HFFc6 (cell line): ENCODE measurements at places on chromosomes 7 and 10.

DNA sequence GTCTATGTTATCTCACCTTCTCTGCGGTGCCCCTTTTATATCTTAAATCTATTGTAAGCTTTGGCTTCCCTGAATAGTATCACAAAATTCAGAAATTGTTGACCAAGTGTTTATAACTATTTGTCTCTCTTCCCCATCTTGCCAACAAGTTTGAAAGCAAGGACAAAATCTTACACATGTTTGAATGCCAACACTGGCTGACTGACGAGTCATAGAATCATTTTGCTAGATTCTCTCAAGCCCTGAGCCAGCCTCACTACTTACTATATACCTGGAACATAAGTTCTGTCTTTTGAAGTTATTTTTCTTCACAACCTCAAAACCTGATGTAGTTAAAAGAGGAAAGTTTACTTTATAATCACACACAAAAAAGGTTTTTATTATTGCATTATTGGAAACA is 700.7 kb downstream of the PHTF2 start:
- DNase-seq, result peak; percentile 35

DNA sequence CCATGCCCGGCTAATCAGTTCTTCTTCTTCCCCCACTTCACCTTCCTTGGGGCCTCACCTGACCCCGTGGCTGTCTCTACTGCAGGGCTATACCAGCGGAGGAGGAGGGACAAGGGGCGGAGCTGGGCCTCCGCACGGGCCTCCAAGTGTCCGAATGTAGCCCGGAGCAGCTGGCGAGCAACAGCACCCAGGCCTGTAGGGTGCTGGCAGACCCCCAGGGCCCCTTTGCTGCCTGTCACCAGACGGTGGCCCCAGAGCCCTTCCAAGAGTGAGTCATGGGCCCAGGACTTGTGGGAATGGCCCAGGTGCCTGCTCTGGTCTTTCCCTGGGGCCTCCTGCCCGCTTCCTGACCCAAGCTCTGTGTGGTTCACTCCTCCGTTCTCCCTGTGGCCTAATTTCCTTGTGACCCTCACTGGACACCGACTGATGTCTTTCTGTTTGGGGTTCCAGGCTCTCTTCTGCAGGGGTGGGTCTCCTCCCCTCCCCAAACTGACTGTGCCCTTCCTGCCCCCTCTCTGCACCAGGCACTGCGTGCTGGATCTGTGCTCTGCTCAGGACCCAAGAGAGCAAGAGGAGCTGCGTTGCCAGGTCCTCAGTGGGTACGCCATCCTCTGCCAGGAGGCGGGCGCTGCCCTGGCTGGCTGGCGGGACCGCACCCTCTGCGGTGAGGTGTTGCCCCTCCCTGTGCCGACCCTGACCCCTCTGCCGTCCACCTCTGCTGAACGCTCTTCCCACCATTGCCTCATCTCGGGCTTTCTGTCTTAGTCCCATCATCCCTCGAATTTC is 35.2 kb downstream of the EPHB4 start:
- DNase-seq, result no peak

- DNase-seq, result no peak
These were observed 24.5 kb downstream of the UNCX start for GRCh38 chr7:1257221-1257620.

DNA sequence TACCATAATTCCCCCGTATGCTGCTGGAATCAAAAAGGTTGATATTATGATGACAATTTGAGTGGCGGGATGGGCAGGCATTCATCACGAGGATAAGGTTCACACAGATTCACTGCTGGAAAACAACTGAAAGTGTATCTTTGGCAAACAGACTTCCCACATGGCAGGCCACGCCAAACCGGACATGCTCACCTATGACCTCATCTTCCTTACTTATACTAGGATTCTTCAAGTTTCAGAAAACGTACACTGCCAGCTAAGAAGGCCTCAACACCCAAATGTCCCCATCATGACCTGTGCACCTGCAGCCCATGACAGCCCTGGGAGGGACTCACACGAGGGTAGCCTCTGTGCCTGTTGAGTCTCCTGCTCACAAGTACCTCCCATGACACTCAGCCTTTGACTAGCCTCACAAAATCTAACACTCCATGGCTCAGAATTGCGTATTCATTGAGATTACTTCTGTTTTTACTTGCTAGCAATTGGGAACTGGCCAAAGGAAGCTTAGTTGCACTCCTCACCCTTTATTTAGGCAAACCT is 259.0 kb upstream of the GHITM start:
- no peak for DNase-seq

GRCh38 chr10:70666960-70667798 is 5.1 kb upstream of the ADAMTS14 start:
- DNase-seq, result no peak

DNA sequence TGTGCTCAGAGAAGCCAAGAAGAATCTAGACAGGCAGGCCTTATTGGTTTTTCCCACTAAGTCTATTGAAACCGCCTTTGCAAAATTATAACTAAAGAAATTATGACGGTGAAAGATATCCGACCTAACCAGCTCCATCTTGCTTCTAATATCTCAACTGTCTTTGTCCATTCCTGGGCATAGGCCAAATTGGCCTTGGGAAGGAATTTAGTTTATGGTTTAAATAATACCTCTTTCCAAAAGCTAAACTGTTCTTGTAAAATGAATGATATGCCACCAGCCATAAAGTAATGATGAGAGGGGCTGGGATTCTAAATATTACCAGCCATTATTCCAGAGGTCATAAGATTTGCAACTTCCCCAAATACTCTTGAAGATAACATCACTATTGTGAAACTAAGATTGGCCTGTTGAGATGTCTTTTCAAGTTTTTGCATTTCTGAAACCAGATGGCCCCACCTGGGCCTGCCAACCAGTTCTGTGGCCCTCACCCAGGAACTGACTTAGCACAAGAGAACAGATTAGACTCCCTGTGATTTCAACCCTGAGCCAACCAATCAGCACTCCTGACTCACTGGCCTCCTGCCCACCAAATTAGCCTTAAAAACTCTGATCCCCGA is 41.2 kb upstream of the SLC35G1 start:
- no peak for DNase-seq

DNA sequence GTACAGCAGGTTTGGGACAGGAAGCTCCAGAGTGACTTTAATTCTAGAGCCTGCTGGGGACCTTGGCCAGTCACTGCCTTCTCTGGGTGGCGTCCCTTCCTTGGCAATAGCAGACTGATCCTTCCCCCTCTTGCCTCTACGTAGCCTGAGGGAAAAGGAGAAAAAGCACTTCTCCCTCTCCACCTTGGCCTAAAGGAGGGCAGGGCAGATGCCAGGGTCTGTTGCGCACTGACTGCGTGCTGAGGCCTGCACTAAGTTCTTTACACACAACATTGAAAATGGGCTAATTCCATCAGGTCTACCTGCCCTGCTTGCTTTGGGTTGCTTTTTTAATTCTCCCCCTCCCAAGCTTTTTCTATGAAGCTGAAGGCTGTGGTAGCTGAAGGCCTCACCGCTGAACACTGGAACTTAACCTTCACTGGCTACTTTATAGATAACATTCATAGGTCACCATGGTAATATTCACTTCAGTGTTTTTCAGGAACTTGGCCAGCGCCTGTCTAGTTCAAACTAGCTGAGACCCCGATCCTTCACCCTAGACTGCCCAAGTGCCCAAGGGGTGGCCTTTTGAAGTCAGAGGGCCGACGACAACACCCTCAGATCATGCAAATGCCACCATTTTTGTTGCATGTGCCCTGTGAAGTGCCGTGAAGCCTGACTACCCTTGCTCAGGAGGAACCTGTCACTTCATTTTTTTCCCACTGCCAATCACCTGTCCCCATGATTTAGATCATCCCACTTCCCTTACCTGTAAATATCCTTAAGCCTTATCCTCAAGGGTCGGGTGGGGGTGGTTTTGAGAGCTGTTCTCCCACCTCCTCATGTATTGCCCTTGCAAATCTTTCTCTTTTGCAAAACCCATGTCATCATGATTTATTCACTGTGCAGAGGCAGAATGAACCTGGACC is 28.7 kb downstream of the PRF1 start:
- DNase-seq, result no peak

- no peak for DNase-seq
These were observed 27.4 kb downstream of the PILRA start for GRCh38 chr7:100400656-100401055.

GRCh38 chr7:17401791-17402627 is 103.6 kb downstream of the AHR start:
- no peak for DNase-seq

DNA sequence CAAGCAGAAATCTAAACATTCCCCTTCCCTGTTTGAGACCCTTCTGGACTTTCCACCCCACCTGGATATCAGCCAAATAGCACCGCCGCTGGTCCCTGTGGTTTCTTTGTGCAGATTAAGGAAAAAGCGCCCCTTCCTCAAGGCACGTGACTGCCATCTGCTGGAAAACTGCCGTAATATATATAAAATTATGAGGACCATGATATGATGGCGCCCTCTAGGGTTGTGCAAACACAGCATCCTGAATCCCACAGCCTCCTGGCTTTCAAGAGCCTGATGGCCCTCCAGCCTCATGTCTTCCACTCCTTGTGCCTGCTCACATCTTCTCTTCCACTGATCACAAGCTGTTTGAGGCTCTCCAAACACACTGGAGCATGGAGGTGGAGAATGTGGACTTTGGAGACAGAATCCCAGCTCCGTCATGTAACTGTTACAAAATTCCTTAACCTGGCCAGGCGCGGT is 121.3 kb downstream of the MYL10 start:
- DNase-seq, result peak; percentile 49

DNA sequence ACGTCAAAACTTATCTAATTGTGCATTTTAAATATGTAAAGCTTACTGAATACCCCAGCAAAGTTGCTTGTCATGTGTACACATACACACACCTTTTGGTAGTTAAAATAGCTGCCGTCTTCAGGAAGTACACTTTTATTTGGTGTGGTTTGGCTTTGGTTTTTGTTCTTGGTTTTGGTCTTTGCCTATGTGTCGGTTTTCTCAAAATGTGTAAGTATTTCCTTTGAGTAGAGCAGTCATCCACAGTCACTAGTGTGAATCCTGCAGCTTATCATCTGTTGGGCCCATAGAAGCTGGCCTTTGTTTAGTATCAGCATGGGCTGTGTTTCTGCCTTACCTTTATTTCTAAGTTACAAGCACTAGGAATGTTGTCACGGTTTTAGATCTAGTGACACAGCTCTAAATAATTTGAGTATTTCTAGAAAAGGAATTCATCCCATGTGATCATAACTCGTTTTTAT is 35.3 kb downstream of the NET1 start:
- DNase-seq, result peak; percentile 19

GRCh38 chr10:68139448-68140272 is 30.4 kb downstream of the MYPN start:
- no peak for DNase-seq

- DNase-seq, result no peak
These were observed 96.7 kb downstream of the ARHGAP22 start for GRCh38 chr10:48507933-48508790.

DNA sequence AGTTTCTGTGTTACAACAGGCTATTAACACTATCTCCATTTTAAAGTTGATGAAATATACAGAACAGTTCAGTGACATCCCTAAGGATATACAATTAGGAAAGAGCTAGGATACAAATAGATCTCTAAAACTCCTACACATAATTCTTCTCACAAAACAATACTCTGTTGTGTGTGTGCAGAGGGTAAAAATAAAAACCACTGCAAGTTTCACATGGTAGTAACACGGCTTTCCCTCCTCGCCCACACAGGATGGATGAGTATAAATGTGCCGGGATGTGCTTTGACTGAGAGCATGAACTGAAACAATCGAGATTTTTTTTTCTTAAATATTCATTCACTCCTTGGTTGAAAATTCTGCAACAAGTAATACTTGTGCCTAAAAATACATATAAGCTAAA is 131.5 kb upstream of the C1QL3 start:
- no peak for DNase-seq

- no peak for DNase-seq
These were observed 104.0 kb downstream of the PARP12 start for GRCh38 chr7:139958599-139959284.

DNA sequence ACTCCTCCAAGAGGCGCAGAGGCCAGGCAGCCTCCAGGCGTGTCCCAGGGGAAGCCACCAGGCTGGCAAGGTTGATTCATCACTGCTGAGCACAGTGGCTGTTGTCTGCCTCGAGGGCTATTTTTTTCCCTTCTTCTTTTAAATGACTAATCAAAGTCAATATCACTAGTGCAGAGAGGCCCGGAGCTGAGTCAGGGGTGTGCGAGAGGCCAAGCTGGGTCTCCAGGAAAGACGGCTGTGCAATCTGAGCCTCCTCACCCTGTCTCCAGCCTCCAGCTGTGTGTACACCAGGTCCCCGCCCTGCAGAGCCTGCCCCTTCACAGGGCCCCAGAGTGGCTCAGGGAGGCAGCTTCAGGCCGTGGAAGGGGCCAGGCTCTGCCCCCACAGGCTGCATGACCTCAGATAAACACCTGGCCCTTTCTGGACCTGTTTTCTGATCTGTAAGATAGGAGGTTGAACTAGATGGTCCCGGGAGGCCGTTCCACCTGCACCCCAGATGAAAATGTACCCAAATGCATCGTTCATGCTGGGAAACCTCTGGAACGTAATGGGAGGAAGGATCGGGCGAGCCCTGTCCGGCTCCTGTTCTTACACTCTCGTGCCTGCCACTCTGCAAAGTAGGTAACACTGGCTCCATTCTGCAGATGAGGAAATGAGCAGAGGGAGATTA is 3.7 kb downstream of the STX1A start:
- peak; percentile 98 for DNase-seq

- DNase-seq, result no peak
These were observed 74.8 kb downstream of the MDH2 start for GRCh38 chr7:76122516-76123239.

DNA sequence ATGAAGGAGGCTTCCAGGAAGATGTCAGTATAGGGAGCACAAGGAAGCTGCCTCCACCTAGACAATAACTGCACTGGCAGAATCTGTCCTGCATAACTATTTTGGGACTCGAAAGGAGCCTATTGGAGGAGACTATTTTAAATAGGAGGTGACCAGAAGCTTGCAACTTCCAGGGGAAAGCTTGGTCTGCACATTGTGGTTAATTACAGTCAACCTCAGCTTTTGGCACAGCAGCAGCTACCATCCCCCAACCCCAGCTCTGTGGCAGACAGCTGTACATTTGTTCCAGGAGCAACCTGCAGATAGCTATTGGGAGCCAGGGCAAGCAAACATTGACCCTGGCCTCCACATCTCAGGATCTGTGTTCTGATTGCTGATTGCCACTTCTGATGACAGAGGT is 46.3 kb upstream of the NANOS1 start:
- no peak for DNase-seq

GRCh38 chr7:54705436-54705835 is 53.6 kb downstream of the SEC61G start:
- peak; percentile 36 for DNase-seq

DNA sequence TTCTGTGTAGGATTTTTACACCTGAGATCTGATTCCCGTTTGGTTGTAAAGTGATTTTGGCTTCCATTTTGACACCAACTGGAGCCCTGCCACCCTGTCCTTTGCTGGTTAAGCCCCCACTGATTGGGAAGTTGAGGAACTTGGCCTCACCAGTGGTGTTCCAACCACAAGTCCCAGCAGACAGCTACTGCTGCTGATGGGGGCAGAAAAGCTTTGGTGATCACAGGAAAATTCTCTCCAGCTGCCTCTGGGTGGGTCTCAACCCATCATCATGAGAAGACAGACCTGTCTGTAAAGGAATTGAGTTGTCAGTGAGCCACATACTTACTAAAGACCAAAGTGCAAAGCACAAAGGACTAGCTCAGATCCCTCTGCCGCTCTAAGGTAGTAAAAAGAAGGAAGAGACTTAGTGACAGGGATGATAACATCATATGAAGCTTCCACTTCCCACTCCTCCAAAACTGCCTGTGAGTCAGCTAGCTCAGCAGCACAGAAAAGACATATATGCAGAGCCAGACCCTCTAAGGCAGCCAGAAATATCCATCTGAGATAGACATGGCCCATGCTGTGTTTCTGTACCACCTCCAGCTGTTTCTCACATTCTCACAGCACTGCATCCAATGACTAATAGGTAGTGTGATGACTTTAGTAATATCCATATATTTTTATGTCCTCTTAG is 22.4 kb upstream of the LRRC17 start:
- DNase-seq, result peak; percentile 46
